ENCODE measurements at places on chromosomes 6 and 20.

DNA sequence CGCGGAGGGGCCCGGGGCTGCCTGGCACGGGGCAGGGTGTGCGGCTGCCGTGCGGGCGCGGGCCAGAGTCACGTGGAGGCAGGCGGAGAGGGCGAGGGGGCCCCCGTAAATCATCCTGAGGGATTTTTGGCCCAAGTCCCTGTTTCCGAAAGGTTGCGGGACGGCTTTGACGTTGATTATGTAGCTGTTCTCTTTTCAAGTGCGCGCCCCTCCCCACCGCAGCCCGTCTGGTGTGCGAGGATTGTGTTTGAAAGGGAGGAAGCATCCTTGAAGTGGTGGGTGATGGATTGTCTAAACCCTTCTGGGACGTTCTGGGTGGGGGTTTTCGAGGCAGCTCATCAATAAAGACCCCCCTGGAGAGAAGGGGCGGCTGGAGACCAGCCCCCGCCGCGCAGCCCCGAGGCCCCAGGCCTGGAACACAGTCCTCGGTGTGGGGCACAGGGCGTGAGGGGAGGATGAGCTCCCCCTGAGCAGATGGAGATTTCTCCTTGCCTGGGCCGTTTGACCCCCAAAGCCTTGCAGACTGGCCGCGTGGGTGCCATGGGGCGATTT is 7.0 kb upstream of the FOXF2 start:
- no peak for DNase-seq

DNA sequence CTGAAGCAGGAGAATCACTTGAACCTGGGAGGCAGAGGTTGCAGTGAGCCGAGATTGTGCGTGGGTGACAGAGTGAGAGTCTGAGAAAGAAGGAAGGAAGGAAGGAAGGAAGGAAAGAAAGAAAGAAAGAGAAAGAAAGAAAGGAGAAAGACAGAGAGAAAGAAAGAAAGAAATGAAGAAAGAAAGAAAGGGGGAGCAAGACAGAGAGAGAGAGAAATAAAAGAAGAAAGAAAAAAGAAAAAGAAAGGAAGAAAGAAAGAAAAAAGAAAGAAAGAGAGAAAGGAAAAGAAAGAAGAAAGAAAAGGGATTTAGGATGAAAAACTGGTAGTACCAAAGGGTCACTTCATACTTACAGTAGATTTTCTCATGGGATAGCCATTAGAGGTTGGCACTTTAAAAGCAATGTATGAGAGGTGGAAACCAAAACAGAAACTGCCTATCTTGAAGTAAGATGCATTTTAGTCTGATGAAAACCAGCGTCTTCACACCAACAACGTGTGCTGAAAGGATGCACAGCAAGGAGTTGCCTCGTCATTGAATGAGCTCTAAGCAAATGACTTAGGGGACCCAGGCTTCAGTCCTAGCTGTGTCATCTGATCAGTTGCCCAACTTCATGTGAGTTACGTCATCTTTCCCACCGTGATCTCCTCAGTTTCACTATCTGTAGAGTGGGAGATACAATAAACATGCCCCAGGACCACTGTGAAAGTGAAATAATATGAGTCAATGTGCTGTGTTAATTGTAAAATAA is 133.9 kb upstream of the NEDD9 start:
- peak; percentile 79 for DNase-seq

- no peak for DNase-seq
These were observed 90.3 kb downstream of the LY86 start for GRCh38 chr6:6678811-6679210.

- no peak for DNase-seq
These were observed 6.6 kb upstream of the HEBP2 start for GRCh38 chr6:138397128-138398122.

- no peak for DNase-seq
These were observed 5.9 kb downstream of the PTPRA start for GRCh38 chr20:2879146-2879545.

DNA sequence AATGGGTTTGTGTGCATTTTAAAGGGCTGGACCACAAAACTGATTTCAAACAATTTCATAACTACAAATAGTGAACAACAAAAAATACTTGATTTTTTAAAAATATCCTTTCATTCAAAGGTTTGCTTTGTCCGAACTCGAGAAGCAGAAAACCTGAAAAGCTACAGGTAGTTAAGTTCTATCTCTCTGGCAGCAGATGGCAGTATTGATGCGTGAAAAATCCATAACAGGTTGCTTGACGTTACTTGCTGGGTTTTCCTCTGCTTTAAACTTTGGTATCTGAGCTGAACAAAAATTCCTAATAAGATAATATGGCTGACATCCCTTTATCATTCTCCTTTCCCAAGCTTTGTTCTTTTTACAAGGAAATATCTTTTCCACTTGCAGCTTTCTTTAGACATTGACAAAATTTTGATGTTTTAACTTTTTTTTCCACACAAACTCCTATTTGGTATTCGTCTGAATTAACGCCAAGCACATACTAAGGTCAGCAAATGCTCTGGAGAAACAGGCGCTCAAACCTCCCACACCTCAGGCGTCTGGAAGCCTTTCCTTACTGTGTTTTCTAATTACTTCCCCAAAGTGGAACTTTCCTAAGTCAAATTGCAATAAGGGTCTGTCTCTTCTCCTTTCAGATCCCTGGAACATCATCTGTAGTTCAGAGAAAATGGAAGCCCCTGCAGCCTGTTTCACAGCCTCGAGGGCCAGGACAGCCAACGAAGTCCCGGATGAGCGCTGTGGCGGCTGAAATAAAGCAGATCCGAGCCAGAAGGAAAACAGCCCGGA is 50.3 kb upstream of the GFRAL start:
- DNase-seq = no peak

GRCh38 chr6:55528624-55529023 is 50.4 kb downstream of the HMGCLL1 start:
- no peak for DNase-seq

GRCh38 chr6:118574051-118574865 is 26.2 kb downstream of the PLN start:
- peak; percentile 47 for DNase-seq

DNA sequence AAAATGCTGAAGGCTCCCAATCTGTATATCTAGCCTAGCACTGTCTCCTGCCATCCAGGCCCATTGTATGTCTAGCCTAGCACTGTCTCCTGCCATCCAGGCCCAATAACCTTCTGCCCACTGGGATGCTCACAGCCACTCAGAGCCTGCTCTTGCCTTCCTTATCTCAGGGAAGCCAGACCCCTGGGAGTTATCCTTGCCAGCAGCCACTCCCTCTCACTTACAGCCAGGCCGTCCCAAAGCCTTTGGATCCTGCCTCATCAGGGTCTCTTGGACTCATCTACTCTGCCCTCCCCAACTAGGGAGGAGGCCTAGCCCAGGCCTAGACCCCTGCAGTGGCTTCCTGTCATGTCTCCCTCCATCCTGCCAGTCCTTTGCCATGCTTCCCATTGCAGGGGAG is 37.3 kb downstream of the KIF3B start:
- DNase-seq = no peak

- no peak for DNase-seq
These were observed 60.5 kb upstream of the SRSF6 start for GRCh38 chr20:43397147-43397546.

- DNase-seq = no peak
These were observed 27.4 kb downstream of the KCNG1 start for GRCh38 chr20:50995506-50995905.

- no peak for DNase-seq
These were observed 4.4 kb downstream of the SRSF6 start for GRCh38 chr20:43461894-43462659.

- no peak for DNase-seq
These were observed 95.0 kb downstream of the TCP11 start for GRCh38 chr6:35046103-35046502.

GRCh38 chr20:45945678-45946148 is 11.2 kb downstream of the PCIF1 start:
- no peak for DNase-seq

DNA sequence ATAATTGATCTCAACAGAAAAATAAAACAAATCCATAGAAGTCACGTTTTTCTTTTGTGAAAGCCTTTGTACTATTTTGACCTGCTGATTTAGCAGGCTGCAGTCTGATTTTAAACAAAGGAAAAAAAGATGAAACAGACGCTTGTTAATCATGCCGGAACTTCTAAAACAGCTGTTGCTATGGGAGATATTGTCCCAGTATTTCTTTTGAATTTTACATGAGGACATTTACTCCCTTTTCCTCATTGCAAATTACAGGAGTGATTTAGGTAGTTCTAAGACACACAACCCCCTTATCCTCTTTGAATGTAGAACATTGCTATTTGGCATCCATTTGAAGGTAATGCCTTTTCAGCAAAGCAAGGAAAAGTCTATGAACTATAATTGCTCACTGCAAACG is 416.1 kb downstream of the BCKDHB start:
- no peak for DNase-seq

DNA sequence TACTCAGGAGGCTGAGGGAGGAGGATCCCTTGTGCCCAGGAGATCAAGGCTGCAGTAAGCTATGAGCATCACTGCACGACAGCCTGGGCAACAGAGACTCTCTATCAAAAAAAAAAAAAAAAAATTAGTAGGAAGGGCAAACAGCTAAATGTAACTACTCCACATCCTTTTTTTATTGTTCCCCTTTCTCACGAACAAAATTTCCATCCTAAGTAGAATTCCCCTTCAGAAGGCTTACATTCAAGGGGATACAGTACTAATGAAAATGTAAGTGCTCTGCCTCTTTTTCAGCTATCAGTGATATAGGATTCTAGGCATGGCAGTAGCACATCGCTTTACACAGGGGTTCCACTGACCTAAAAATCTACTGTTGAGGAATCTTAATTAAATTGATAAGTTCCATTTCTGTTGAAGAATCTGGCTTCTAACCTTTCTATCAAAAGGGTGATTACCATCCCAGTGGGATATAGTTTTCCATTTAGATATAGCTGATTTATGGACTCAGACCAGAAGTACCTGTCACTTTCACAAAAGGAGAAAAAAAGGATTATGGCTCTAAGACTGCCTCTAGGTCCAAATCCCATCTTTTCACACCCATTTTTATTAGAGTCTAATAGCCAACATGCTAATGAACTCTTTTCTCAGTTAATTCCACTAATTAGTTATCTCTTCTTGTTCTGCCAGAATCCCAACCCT is 2.6 kb downstream of the B4GALT5 start:
- DNase-seq = no peak

DNA sequence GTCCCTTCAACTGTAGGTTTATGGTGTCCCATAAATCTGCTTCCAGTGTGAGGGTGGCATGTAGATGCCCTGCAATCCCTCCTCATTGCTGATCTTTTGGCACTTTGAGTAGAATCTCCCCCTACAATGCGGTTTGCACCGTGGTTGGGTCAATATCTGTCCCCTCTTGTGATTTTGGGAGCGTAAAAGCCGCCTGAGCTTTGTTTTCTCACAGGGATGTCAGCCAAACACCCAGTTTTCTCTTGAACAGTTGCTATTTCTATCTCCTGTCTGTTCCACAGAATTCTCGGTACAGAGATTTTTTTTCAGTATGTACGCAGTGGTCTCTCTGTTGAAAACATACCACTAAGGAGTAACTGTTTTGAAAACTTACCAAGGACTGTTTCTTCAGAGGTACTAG is 21.8 kb downstream of the CDS2 start:
- DNase-seq = no peak

DNA sequence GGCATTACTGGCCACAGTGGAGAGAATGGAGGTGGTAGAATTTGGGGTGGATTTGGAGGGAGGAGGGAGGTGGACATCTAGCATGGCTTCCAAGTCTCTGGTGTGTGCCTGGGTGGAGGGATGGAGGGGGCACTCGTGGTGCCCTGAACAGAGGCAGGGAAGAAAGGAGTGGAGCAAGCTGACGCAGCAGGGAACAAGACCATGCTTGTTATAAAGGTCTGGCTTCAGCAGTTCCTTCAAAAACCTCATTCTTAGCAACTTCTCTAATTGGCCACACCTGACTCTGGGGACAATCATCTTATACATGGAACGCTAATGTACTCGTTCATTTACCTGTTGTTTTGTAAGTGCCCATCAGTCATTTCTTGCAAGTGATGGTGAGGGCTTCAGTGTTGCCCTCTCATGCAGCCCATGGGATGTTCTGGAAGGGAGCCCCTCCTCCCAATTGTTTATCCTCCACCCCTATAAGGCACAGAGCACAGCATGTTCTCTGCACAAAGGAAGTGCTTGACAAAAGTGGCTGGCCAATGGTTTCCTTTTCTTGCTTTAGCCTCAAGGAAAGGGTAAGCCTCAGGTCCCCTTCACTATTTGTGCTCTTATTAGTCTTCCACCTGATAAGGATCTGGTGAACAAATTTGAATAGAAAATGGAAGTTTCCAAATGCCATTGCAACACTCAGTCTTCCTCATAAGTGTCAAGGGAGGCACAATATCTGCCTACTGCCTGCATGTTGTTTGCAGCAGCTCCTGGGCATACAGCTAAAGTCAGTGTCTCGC is 39.3 kb downstream of the GFOD1 start:
- no peak for DNase-seq

DNA sequence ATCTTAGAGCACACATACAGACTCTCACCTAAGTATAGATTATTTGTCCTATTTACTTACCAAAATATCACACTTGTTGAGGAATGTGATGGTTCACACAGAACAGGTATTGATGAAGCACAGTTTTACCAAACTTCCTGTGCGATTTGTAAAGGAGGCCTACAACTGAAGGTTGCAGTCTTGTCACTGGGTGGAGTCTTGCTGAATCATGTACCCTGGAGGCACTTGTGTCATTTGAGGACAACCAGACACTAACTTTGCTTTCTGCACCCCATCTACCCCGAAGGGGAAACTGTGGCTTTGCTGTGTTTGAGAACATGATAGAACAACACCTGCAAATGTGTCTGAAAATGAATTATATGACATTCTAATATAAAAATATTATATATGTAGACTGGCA is 32.4 kb upstream of the HINT3 start:
- DNase-seq = no peak

DNA sequence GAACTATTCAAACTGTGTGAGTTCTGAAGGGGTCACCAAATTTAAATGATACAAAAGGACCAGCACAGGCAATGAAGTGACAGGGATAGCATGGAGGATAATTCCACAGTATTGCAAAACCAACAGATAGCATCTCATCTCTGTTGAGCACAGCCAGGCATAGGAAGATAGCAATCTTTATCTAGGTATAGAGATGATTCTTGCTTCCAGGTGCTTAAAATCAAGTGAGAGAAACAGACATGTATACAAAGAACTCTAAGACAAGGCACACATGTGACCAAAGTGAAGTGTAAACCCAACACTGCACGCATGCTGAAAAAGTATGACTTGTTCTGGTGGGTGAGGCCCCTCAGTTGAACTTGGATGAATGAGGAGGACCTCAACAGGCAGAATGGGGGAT is 48.4 kb upstream of the ARMC2 start:
- DNase-seq = no peak

DNA sequence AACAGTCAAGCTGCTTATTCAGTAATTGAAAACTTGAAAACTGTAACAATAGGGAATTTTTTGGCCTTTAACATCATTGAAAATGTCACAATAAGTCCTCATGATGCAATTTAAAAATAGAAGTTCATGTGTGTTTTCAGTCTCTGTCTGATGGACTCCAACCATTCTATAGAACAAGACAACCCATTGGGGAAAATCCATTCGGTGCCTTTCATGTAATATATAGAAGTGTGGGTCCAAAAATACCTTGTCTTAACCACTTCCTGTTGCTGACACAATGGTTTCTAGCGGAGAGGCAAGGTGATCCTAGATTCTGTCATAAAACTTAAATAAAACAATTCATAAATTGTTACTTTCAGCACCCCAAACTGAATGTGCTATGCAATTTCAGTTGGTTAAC is 1131.3 kb upstream of the MAP3K7 start:
- DNase-seq = no peak

- no peak for DNase-seq
These were observed 33.3 kb downstream of the IRF4 start for GRCh38 chr6:424741-425417.

- no peak for DNase-seq
These were observed 39.8 kb downstream of the HIVEP1 start for GRCh38 chr6:12051861-12052368.

- DNase-seq = no peak
These were observed 66.0 kb upstream of the CDH4 start for GRCh38 chr20:61185841-61186601.

Measured in stimulated activated effector memory CD8-positive, alpha-beta T cell treated with anti-CD3 and anti-CD28 coated beads, Interleukin-12 subunit alpha, Interleukin-12 subunit beta, amount 100 ng/mL, for 72 hours (primary cell).